ENCODE measurements at places on chromosomes 13 and 19.
A peak's percentile ranks its signal among the peaks of the same experiment; 100 is the strongest.

DNA sequence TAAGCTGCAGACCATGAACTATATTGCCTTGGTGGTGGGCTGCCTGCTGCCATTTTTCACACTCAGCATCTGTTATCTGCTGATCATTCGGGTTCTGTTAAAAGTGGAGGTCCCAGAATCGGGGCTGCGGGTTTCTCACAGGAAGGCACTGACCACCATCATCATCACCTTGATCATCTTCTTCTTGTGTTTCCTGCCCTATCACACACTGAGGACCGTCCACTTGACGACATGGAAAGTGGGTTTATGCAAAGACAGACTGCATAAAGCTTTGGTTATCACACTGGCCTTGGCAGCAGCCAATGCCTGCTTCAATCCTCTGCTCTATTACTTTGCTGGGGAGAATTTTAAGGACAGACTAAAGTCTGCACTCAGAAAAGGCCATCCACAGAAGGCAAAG, 53.7 kb downstream of the CYSLTR2 start:
- no peak for DNase-seq

- DNase-seq, result no peak
Observed at GRCh38 chr13:112171570-112171965, 104.6 kb downstream of the SOX1 start.

- DNase-seq, result no peak
Observed at GRCh38 chr19:15427991-15428471, 9.2 kb upstream of the AKAP8L start.

- no peak for DNase-seq
Observed at GRCh38 chr13:40485611-40486517, 180.6 kb downstream of the FOXO1 start.

- DNase-seq, result no peak
Observed at GRCh38 chr19:34269489-34269888, 15.1 kb downstream of the GARRE1 start.

- DNase-seq, result no peak
Observed at GRCh38 chr19:56934438-56935090, 94.0 kb upstream of the PEG3 start.

DNA sequence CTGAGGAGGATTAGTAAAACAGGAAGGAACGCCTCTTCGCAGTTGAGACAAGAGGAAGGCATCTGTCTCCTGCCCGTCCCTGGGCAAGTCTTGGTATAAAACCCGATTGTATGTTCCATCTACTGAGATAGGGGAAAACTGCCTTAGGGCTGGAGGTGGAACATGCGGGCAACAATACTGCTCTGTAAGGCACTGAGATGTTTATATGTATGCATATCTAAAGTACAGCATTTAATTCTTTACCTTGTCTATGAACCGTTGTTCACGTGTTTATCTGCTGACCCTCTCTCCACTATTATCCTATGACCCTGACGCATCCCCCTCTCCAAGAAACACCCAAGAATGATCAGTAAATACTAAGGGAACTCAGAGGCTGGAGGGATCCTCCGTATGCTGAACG, 722 bp upstream of the TIMM50 start:
- no peak for DNase-seq

DNA sequence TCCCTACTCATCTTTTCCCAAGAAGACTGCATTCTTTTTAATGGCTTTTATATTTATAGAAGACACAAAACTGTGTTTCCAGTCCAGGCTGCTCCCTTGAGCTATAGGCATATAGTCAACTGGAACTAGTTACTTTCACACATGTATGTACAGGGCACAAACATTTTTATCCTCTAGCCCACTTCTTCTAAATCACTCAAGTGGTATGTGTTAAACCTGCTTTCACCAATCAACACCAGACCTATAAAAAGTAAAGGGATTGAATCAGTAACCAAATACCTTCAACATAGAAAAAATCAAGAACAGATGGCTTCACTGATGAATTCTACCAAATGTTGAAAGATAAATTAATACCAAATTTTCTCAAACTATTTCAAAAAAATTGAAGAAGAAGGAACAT, 584.2 kb upstream of the SLITRK1 start:
- no peak for DNase-seq

- no peak for DNase-seq
Observed at GRCh38 chr13:32136061-32136460, 104.5 kb downstream of the FRY start.

DNA sequence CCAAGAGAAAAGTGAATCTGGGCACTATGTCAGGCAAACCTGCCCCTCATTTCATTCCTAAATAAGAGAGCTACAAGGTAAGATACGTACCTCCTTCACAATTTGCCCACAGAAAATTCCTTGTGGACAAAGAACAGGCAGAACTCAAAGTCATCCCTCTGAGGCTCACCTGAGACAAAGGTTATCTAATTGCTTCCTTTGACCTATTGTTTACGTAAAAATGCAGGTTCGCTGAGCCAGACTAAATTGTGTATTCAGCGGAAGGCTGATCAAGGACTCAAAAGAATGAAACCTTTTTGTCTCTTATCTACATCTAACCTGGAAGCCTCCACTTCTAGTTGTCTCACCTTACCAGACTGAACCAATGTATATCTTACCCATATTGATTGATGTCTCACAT, 213.3 kb downstream of the POSTN start:
- DNase-seq, result no peak

- peak; percentile 53 for DNase-seq
Observed at GRCh38 chr13:98280176-98280510, 103.1 kb upstream of the RNF113B start.

DNA sequence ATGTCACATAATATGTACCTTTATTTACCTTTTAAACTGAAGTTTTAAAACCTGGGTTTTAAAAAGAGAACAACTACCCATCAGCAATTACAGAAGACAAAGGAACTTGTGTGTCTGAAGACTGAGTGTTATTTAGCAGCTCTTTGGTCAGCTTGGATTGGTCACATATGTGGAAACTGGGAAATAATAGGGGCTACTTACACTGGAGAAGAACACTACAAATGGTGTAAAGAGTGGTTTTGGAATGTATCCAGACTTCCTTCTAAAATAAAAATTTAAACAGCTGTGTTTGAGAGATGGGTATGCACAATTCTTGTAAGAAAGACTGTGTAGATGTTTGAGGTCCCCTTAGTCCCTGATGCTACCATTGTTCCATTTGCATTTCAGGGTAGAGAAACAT, 13.3 kb downstream of the TNFRSF19 start:
- no peak for DNase-seq

DNA sequence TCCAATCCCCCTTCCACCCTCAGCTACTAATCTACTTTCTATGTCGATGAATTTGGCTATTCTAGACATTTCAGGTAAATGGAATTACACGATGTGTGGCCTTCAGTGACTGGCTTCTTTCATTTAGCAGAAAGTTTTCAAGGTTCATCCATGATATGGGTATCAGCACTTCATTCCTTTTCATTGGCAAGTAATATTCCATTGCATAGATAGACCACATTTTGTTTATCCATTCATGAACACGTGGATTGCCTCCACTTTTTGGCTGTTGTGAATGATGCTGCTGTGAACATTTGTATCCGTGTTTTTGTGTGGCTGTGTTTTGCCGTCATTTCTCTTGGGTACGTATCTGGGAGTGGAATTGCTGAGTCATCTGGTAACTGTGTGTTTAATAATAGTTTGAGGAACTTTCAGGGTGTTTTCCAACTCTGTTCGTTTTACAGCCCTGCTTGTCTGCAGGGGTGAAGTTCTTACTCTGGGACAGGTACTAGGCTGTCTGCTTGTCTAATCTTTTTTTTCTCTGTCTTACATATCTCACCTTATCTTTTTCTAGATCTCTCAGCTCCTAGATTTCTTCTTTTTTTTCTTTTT, 32.5 kb downstream of the MARK4 start:
- no peak for DNase-seq

GRCh38 chr13:99871249-99871898, 100.2 kb downstream of the ZIC5 start:
- DNase-seq, result no peak

GRCh38 chr13:36353001-36353400, 6.8 kb upstream of the SPART start:
- no peak for DNase-seq

GRCh38 chr19:18425515-18426415, 6.6 kb downstream of the SSBP4 start:
- peak; percentile 12 for DNase-seq

DNA sequence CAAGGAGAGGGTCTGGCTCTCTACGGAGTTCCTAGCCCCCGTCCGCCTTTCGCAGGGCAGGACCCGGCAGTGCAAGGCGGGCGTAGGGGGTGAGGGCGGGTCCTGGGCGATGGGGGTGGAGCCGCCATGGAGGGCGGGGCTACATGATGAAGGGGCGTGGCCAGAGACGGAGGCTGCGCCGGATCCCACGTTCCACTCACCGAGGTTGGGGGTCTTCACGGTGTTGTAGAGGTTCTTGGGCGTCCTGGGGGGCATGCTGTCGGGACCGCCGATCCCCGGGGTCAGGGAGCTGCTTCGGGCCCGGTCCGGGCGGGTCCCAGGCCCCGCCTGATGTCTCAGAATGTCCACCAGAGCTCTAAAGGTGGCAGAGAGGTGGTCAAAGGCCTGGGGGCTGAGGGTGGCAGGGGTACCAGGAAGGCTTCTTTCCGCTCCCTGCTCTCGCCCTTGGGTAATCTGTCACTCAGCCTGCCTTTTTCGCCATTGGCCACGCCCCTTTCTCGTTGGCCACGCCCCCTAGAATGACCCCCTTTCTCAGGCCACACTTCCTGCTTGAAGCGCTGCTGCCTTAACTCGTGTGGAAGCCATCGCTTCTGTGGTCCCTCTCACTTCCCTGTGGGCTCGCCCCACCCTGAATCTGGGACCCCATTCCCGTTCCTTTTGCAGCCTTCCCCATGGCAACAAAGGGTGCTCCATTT, 2.5 kb downstream of the SHISA7 start:
- peak; percentile 73 for DNase-seq

DNA sequence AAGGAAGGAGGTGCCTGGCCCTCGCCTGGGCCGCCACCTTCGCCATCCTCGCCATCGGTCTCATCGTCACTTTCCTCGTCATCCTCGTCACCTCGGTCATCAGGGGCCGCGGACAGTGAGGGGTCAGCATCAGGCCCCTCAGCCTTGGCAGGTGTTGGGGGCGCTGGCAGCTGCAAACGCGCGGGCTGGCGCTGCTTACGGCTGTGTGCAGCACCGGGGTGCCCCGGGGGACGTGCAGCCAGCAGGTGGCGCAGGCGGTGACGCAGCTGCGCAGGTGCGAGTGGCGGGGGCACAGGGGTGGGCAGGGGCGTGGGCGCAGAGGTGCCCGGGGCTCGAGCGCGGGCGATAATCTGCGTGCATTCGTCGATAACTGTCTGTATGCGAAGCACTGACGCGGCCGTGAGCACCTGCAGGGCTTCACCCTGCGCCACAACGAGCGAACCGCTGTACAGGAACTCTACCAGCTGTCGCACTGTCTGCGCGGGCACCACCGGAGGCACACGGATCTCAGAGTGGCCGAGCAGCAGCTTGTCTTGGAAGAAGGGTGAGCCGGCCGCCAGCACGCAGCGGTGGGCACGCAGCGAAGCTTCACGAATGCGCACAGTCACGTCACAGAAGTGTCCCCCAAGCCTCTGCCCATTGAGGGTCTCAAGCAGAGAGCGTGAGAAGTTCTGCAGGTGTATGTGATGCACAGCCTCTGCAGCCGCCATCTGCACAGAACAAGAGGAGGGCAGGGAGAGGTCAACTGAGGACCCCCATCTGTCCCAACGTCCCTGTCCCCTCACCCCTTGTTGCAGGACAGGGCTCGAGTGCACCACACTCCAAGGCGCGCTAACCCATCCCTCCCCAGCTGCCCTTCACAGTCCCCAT, 2.4 kb downstream of the ZBTB45 start:
- no peak for DNase-seq

GRCh38 chr13:44425041-44425814, 51.6 kb downstream of the SERP2 start:
- no peak for DNase-seq

- DNase-seq, result no peak
Observed at GRCh38 chr13:101596803-101597202, 144.3 kb downstream of the ITGBL1 start.

- DNase-seq, result no peak
Observed at GRCh38 chr13:76222511-76222910, 586.4 kb downstream of the LMO7 start.

DNA sequence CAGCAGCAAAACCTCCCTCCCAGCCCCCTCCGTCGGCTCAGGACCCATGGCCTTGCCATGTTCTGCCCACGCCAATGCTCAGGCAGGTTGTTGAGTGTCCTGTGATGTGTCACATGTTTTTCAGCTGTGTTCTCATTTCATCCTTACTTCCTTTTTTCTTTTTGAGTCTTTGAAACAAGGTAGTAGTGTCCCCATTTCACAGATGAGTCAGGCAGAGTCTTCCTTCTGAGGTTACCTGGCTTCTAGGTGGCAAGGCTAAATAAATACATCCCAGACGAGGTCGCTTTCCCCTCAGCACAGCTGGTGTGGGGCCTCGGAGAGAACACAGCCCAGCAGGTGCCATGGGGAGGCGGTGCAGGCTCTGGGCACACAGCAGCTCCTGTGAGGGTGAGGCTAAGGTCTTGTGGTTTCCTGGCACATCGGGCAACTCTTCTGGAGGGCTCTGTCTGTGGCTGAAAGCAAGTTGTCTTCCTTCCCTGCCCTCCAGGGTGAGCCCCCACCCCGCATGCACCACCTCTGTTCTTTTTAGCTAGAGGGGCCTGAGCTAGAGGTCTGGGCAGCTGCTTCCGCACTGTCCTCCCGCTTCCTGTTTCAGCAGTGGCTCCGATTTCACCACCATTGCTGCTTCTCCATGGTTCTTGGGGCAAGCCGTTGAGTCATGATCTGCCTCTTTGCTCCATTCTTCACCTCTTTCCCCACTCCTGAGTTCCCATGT, 15.1 kb downstream of the PRAM1 start:
- no peak for DNase-seq

- DNase-seq, result no peak
Observed at GRCh38 chr13:101303521-101303920, 112.8 kb downstream of the NALCN start.

- DNase-seq, result no peak
Observed at GRCh38 chr19:5075597-5075996, 106.7 kb downstream of the KDM4B start.

GRCh38 chr19:7742575-7742974, 4.8 kb downstream of the CD209 start:
- DNase-seq, result no peak

GRCh38 chr13:82740442-82740841, 1141.8 kb downstream of the SLITRK1 start:
- no peak for DNase-seq

DNA sequence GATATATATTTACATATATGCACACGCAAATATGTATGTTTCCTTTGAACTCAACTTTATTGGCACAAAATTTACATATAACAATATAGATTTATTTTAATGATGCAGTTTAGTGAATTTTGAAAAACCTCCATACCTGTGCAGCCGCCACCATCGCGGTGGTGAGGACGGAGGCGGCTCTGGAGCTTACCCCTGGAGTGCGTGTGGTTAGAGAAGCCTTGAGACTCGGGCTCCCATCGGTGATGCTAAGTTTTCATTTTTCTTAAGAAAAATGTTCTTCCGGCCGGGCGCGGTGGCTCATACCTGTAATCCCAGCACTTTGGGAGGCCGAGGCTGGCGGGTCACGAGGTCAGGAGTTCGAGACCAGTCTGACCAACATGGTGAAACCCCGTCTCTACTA, 31.8 kb downstream of the GJA3 start:
- no peak for DNase-seq
